ENCODE measurements at places on chromosomes 13 and 19.

DNA sequence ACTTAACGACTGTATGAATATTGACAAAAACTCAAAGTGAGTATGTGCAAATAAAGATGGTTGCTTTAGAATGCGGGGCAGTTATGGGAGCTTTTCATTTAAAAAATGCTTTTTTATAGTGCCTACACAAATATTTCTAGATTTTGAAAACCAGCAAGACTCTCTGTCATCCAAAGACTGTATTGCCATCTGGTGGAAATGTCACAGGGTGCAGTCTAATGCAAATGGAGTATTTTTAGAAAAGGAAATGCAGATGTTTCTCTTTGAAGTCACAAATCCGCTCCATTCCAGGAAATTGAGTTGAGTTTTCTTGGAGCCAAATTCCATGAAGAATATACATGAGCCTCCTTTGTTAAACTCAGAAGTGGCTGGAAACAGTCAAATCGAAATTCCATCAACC lies 2.3 kb upstream of the C1QTNF9B start:
- peak; percentile 10 for DNase-seq

DNA sequence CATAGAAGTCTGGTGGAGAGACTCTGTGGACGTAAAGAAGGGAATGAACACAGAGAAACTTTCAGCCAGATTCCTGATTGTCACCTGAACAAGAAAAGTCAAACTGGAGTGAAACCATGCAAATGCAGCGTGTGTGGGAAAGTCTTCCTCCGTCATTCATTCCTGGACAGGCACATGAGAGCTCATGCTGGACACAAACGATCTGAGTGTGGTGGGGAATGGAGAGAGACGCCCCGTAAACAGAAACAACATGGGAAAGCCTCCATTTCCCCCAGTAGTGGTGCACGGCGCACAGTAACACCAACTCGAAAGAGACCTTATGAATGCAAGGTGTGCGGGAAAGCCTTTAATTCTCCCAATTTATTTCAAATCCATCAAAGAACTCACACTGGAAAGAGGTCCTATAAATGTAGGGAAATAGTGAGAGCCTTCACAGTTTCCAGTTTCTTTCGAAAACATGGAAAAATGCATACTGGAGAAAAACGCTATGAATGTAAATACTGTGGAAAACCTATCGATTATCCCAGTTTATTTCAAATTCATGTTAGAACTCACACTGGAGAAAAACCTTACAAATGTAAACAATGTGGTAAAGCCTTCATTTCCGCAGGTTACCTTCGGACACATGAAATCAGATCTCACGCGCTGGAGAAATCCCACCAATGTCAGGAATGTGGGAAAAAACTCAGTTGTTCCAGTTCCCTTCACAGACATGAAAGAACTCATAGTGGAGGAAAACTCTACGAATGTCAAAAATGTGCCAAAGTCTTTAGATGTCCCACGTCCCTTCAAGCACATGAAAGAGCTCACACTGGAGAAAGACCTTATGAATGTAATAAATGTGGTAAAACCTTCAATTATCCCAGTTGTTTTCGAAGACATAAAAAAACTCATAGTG lies 10.8 kb downstream of the ZNF101 start:
- DNase-seq = no peak

DNA sequence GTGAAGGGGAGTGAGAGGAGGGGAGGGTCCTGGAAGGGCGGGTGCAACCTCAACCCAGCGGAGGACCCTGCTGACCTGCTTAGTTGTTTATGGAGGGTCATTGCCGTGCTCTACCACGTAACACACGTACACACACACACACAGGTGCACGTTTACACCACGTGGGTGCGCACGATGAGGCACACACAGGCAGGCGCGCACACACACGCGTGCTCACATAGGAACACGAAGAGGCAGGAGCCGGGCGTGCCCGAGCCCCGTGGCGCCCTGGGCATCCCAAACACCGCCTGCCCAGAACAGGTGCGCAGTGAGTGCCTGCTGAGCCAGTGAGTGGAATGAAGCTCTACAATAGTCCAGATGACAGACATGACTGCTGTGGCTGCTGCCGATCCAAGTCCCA lies 11.2 kb upstream of the MADCAM1 start:
- peak; percentile 37 for DNase-seq

- DNase-seq = no peak
Observed at GRCh38 chr13:100980171-100980570, 305.6 kb upstream of the TMTC4 start.

- no peak for DNase-seq
Observed at GRCh38 chr13:113105921-113106452, 396 bp downstream of the F7 start.

DNA sequence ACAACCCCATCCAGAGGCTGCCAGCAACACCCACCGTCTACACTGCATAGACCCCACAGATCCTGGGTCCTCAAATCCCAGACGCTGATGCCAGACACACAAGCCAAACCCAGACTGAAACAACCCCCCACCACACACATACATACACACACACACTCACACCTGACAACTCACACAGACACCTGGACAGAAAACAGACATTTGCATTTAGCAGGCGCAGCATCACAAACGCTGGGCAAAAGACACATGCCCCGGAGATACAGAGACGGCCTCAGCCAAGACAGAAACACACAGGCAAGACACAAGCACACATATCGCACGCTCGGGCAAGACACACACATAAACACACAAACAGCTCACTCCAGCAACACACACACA lies 1.3 kb downstream of the BBC3 start:
- no peak for DNase-seq

- DNase-seq = no peak
Observed at GRCh38 chr19:33434886-33435705, 61.6 kb downstream of the CEBPG start.

DNA sequence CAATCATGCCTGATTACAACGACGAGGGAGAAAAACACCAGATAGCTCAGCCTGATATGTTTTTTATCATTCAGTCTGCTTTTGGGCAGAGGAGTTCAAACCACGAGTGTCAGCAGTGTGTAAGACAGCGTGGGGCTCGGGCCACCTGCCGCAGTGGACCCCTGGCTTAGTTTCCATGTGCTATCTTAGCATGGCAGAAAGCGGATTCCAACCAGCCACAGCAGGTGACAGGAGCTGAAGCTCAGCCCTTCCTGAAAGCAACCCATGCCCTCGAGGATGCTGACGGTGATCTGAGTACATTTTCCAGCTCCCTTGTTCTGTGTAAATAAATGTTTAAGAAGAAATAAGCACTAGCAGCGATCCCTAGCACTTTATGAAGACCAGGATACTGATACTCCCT lies 32.2 kb upstream of the MBNL2 start:
- no peak for DNase-seq

DNA sequence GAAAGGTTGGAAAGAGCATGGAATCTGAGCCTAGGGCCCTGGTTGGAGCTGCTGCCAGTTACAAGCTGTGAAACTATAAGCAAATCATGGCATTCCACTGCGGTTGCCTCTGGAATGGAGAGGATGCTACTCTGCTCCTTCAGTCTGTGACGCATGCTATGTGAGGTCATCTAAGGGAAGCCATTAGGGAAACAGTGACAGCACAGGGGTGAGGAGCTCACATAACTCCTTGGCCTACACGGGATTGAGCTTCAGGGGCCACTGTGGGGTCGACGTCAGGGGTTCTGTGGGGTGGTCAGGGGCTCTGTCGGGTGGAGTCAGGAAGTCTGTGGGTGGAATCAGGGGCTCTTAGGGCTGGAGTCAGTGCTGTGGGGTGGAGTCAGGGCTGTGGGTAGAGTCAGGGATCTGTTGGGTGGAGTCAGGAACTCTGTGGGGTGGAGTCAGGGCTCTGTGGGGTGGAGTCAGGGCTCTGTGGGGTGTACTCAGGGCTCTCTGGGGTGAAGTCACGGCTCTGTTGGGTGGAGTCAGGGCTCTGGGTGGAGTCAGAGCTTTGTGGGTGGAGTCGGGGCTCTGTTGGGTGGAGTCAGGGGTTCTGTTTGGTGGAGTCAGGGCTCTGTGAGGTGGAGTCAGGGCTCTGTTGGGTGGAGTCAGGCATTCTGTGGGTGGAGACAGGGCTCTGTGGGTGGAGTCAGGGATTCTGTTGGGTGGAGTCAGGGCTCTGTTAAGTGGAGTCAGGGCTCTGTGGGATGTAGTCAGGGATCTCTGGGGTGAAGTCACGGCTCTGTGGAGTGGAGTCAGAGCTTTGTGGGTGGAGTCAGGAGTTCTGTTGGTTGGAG lies 35.8 kb upstream of the MEDAG start:
- DNase-seq = no peak

GRCh38 chr13:73664851-73665250 lies 469.4 kb downstream of the KLF12 start:
- no peak for DNase-seq

DNA sequence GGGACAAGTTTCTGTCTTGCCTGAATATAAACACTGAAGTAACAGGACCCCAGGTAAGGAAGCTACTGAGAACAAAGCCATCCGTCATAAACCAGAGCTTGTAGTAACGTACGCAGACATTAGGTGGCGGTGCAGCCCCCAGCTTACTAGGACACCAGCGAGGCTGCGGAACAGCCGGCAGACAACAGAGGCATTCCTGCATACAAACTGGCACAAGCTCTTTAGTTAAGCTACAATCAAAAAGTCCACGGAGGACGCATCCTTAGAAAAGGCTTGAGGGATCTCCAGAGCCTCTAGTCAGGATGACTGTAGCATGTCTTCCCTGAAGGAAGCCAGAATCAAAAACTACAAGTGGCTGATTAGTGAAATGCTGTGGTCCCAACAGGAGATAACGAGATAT lies 26.2 kb downstream of the ZNF160 start:
- DNase-seq = no peak
